Activated naive CD4-positive, alpha-beta T cell treated with anti-CD3 and anti-CD28 coated beads, Interleukin-2, amount 50 U/mL, for 72 hours (primary cell): ENCODE measurements at places on chromosomes 7 and 10. TPM values are rescaled to one million over a fixed set of nuclear protein-coding genes. Genes with fewer than 3 reads are reported as not detected.
A peak's percentile ranks its signal among the peaks of the same experiment; 100 is the strongest.

The C10orf88 gene
- 12.2 TPM for total RNA-seq

DNA sequence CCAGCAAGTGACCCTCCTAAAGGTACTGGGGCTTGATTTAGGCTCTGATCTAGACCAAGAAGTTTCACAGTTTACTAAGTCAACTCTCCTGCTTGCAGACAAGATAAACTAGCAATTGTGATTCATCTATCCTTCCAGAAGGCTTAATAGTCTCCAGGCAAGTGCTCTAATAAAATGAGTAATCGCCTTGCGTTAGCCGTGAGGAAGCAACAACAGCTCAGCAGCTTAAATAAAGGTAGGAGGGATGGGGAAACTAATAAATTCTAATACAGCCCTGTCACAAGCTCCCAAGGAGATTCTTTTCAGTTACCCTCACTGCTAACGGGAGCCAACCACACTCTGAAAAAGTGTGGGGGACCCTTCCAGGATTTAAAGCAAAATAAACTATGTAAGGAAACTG is 48.4 kb downstream of the FRMD4A start:
- DNase-seq = no peak

DNA sequence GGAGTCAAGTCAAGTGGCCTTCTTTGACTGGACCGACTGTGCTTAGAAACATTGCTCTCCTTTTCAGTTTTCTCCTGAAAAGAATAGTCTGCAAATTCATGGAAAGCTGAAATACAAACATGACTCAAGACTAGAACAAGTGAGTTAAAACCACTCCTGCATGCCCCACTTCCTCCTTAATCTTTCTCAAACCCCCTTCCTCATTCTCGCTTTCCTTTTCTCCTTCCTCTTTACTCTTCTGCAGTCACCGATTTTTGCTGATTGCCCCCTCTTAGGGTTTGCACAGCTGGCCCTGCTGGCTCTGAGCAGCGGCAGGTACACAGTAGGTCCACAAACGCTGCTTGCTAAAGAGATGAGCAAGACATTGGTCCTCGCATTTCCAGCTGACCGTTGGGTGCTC is 34.8 kb upstream of the MKI67 start:
- no peak for DNase-seq

DNA sequence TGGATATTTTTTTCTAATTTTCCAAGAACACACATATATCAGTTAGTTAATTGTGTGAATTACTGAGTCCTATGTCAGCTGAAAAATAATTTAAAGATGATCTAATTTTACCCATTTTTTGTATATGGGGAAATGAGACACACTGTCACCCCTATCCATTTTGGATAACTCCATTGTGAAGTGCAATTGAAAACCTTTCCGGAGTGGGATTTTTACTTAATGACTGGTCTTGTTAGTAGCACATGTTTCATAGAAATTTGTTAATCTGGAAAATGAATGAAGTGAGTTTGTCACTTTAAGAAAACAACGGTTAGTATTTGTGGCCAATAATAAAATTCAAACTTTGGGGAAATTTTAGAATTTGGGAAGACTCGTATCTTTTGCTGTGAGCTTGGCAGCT is 2.0 kb downstream of the GARS1 start:
- no peak for DNase-seq

The DGKB gene
- total RNA-seq = not detected

DNA sequence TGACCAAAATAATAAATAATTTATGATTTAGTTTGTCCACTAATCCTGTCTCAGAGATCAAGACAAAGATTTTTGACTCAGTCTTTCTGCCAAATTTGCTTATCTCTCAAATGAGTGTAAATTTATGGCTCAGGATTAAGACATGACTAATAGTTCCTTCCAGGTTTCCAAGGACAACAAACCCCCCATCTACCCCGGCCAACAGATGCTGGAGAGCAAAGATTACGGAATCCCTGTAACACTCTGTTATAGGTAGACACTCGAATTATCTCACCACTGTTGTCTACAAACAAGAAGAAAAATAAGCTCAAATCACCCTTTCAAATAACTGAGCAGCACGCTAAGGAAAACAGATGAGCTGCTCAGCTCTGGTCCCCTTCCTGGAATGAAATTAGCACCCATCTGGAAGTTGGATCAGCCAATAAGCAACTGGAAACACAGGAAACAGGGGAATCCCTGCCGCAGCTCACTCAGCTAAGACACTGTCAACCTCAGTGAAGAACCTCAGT is 56.8 kb upstream of the SVIL start:
- DNase-seq = no peak

The CARD11 gene
- total RNA-seq = 131 TPM

DNA sequence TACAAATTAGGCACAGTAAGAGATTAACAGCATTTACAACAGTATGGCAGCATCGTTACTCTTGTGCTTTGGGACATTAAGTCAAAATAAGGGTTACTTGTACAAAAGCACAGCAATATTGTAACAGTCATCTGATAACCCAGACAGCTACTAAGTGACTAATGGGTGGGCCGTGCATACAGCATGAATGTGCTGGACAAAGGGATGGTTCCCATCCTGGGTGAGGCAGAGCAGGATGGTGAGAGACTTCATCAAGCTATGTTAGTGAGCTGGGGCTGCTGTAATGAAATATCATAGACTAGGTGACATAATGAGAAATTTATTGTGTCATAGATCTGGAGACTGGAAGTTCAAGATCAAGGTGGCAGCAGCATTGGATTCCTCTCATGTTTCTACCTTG is 25.4 kb downstream of the EDRF1 start:
- no peak for DNase-seq

The SORBS1 gene
- 1.2 TPM for total RNA-seq

DNA sequence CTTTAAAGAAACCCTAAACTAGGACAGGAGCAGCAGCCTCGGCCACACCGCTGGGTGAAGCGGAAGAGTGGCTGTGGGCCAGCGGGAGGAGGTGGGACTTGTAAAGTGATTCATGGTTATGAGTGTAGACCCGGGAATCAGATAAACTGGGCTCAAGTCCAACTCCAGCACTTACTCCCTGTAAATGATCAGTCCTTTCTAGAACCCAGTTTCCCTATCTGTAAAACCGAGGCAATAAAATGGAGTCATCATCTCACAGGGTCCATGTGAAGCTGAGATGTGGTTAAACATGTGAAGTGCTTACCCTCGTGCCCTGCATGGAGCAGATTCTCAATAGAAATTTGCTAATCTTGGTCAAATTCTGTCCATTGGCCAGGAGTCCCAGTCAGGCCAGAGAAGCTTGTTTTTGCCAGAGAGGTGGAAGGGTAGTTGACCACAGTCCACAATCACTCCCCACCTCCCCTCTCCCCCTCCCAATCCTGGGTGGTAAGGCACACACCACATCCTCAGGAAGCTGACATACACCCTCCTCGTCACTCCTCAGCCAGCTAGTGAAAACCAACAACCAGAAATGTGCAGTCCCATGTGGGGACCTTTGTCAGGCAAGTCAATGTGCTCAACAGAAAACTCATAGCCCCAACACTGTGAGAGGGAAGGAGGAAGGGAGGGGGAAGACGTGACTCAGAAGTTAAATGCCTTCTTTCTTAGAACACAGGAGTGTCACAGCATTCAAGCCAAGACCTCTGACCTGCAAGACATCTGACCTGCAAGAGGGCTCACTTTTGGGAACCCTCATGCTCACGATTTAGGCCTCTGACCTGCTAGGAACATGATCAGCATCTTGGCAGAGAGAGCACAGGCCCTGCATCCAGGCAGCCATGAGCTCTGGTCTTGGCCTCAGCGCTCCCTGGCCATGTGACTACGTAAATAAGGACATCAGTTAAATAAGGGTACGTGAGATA is 145.1 kb downstream of the PLXNA4 start:
- DNase-seq = peak; percentile 34

DNA sequence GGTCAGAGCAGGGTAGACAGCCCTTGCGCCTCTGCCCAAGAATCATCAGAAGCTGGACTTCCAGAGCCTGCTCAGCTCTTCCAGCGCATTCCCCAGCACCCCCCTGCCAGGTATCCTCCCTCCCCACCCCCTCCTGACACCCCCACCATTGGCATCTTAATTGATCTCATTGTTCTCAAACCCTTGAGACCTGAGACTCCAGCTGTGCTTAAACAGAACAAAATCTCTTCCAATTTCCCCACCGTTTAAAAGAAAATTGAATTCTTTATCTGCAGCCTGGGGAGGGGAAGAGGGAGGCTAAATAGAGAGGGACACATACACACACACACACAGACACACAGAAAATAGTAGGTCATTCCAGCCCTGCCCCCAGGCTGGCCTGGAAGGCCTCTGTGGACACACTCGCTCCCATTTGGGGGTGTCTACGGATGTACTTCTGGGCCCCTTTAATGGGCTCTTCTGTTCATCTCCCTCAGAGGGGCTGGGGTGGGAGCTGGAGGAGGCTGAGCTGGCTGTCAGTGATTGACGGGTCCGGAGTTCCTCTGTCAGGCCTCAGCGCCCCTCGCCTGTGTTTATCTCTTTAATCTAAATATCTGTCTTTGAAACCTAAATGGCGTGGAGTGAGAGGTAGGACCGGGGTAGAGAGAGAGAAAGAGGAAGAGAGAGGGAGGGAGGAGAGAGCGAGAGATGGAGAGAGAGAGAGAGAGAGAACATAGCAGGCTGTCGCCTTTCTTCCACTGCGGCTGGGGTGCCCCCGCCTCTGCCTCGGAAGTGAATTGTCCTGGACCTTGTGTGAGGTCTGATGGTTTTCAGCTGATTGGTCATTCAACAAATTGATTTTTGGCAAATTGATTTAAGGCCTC is 61.7 kb downstream of the C10orf105 start:
- no peak for DNase-seq

The CYP3A5 gene
- total RNA-seq = 0.41 TPM

GRCh38 chr7:47405921-47406800 is 175.8 kb downstream of the TNS3 start:
- DNase-seq = no peak

GRCh38 chr10:52703898-52704297 is 68.7 kb downstream of the MBL2 start:
- DNase-seq = no peak

GRCh38 chr7:21579341-21580072 is 36.7 kb downstream of the DNAH11 start:
- no peak for DNase-seq

The YAE1 gene
- 12.0 TPM for total RNA-seq

The MCU gene
- 22.5 TPM for total RNA-seq

The IGF2BP3 gene
- 0.39 TPM for total RNA-seq

The ASAH2 gene
- 5.8 TPM for total RNA-seq

- no peak for DNase-seq
Observed at GRCh38 chr10:34491678-34492077, 323.4 kb downstream of the PARD3 start.

GRCh38 chr7:1230411-1231213 is 2.1 kb upstream of the UNCX start:
- no peak for DNase-seq

The HOXA13 gene
- total RNA-seq = not detected

- no peak for DNase-seq
Observed at GRCh38 chr7:100170101-100170897, 1.9 kb upstream of the GAL3ST4 start.

The TBRG4 gene
- total RNA-seq = 138 TPM

DNA sequence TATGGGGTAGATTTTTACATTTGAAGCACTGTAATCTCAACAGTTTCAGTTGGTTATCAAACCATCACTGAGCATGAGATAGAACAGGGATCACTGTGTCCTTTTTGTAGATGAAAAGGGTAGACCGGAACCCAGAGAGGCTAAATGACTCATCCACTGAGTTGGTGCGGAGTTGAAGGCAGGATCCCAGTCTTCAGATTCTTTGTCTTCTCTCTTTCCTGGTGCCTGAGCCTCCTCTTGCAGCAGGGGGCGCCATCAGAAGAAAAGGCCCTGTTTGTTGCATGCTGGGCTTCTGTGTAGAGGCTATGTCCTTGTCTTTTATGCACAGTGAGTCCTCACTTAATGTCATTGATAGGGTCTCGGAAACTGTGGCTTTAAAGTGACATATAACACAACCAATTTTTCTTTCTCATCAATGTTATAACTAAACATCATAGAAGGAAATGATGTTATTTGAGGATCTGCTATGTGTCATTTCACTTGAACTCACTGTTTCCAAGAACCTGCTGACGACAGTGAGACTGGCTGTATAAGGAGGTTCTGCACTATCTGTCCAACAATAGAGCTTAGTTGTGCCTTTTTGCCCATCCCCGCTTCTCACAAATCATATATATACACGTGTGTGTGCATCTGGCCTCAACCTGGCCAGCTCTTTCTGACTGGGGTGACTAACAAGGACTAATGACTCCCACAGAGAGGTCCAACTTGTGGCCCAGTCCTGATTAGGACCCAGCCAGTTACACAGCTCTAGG is 14.3 kb downstream of the ZNF282 start:
- peak; percentile 89 for DNase-seq

DNA sequence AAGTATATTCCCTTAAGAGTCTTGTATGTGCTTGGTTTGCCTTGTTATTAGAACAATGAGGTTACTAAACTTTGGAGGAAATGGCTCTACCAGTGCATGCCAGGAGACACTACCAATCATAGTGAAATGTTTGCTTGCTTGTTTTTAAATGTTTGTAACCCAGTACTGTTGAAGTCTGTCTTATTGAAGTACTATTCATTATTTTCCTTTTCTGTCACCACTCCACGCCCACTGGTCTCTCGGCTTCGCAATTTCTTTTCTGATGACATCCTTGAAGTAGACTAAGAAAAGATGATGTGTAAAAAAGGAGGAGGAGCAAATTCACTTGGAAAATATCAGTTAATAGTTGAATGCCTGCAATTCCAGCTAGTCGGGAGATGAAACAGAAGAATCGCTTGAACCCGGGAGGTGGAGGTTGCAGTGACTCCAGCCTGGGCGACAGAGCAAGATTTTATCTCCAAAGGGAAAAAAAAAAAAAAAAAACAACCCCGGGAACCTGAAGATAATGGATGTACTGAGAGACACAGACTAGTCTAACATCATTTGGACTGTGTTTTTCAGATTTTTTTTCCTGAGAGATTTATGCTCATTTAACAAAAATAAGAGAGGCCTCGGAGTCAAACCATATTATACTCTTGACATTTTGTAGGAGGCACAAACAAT is 959.4 kb downstream of the PCDH15 start:
- no peak for DNase-seq

The GJD4 gene
- not detected for total RNA-seq

- DNase-seq = no peak
Observed at GRCh38 chr7:20749906-20750305, 36.8 kb downstream of the SP8 start.

GRCh38 chr10:69781576-69781975 is 20.1 kb upstream of the COL13A1 start:
- no peak for DNase-seq
